Coronary artery (tissue), 2 donors: ENCODE measurements at places on chromosomes 7 and 10.

DNA sequence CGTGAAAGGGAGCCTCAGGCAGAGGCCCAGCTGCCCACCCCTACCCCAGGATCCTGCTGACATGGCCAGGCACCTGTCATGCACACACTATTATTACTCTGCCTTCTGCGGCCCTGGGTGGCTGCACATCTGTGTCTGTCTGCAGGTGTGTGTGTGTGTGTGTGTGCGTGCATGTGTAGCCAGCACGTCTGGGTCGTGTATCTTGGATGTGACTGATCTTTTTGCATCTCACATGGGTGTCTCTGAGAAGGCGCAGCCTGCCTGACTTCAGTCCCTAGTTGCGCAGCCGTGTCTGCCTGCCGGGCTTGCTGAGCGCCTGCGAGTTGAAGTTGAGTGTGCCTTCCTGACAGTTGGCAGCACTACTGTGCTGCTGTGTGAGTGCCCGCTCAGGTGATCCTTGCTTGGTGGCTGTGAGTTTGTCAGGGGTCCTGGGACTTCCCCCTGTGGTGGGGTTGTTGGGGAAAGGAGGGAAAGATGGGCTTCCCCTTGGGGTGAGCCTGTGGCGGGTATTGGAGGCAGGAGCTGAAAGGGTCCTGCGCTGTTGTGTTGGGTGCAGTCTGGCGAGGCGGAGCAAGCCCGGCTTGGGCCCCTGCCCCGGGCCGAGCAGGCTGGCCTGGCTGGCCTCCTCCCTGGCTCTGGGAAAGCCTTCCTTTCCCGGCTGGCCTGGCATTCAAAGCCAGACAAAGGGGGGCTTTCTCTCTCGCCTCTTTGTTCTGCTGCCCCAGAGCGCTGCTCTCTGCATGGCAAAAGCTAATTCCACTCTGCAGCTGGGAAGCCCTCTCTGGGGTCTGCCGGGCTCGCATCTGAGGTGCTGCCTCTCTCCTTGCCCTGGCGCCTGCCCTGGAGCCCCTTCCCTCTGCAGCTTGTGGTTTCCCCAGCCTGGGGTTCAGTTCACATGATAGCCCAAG, 4.9 kb downstream of the TRIM8 start:
- DNase-seq, result no peak

GRCh38 chr10:89030791-89031190, 40.2 kb downstream of the FAS start:
- DNase-seq, result no peak

DNA sequence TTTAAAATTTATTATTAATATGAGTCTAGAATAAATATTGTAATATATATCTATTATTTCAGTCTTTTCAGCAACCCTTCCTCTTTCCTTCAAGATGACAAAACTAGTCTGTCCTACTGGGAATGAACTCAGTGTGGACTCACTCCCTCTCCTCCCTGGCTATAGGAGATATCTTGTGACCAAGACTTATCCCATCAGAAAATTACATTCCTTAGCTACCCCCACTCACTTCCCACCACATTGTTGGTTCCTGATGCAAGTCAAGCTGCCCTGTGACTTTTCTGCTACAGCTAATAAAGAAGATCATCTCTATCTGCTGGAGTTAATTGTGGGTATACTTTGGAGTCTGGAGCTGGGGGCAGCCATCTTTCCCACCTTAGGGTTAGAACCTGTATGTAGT, 28.0 kb upstream of the MCU start:
- no peak for DNase-seq

GRCh38 chr7:130831817-130832481, 97.9 kb upstream of the KLF14 start:
- no peak for DNase-seq

GRCh38 chr10:69500864-69501468, 49.7 kb downstream of the TSPAN15 start:
- DNase-seq, result no peak

DNA sequence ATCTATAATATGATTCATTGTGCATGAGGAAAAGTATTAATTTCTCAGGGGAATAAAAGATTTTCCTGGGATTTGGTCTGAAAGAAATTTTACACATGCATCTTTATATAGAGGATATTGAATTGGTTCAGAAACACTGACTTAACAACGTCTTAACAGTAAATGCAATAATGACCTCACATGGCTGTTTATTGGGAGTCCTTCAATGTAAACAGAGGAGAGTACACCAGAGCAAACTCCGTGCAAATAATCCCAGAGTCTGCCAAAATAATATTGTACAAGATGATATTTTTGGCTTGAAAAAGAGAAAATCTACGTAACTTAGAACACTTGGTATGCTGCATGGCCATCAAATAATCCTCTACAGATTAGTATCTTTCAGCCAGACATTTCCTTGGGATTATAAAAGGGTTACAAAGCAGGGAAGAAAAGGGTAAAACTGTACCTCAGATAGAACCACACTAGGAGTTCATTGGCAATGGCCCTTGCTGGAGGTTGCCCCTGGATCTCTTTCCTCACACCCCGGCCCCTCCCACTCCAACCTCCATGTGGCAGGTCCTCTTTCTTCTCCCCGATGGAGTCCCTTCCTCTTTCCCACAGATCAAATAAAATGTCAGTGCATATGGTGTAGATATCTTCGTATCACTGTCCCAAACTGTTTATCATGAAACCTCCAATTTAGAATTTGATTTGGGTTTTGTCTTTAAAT, 196.4 kb downstream of the EVX1 start:
- no peak for DNase-seq

DNA sequence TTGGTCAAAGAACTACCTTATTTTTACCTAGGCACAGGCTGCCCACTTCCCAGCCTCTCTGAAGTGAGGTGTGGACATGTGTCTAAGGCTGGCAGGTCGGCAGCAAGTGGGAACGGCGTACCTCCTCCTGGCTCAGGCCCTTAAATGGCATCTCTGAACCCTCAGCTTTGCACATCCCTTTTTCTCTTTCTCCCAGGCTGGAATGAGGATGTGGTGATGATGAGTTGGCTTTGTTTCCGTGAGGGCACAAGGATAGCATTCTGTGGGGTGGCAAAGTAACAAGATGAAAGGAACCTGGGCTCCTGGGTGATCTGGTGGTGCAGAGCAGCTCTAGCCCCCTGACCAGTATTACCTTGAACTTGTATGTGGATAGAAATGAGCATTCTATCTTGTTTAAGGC, 196.8 kb downstream of the REEP3 start:
- no peak for DNase-seq

GRCh38 chr7:29988424-29989256, 961 bp downstream of the SCRN1 start:
- DNase-seq, result peak; percentile 74

DNA sequence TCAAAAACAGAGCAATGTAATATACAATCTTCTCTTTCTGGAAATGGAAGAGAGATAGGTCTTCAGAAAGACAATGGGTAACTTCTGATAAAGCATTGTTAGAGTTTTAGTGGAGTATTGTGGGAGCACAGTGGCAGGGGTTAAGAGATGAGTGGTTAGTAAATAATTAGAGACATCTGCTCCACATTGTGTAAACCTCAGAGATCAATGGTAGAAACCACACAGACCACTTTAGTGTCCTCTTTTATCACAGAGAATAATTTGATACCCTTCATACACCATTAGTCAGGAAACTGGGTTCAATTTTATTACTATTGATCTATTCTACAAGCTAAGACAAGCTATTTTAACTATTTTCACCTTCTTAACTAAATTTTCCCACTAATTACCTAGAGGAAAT, 35.9 kb upstream of the MAGI2 start:
- no peak for DNase-seq

DNA sequence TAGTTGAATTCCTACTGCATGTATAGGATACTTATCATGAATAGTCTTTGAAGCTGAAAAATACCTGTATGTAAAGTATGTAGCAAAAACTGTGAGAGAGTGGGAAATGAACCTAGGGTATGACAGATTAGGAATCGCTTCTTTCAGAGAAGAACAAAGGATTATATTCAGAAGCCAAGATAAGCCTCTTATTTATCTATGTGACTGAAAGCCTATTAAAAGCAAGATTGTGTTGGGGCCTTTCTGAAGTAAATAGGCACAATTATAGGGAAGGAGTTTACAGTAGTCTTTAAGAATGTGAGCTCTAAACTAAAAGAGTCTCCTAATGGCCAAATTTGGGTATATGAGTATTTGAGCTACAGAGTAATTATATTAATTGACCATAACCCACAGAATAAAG, 102.1 kb downstream of the MTERF1 start:
- no peak for DNase-seq

DNA sequence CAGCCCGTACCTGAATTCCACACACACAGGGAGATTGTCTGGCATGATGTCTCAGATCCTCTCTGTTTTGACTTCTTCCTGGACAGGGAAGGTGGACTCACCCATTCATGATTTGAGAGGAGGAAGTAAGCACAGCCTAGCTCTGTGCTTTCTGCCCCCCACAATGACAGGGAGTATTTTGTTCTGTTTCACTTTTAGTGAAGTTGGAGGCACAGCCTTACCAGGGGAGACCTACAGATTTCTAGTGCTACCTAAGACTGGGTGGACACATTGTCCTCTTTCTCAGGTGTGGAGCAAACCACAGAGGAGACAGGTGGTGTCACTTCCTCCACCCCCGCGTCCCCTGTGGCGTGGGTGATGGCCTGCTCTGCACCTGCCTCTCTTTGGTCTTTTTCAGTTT, 408.6 kb upstream of the PFKP start:
- no peak for DNase-seq

- DNase-seq, result peak; percentile 85
Measured at GRCh38 chr10:29736366-29737073, 101.7 kb upstream of the SVIL start.

- DNase-seq, result no peak
Measured at GRCh38 chr10:74913377-74913979, 87.1 kb downstream of the KAT6B start.

DNA sequence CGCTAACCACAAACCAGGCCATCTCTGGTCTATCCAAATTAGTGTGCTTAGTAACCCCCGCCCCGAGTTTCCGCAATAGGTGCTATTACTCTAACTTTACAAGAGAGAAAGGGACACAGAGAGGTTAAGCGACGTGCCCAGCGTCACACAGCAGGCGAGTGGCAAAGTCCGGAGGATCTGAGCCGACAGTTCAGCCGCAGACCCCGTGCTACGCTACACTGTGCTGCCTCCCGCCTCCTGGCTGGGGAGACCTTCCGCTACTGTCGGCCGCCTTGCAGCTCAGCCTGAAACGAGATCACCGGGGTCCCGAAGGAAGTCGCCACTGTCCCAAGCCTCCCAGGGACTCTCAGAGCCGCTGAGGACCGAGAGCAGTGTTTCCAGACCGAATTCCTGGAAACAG, 799 bp downstream of the INTS1 start:
- DNase-seq, result no peak
